ENCODE measurements at places on chromosomes 12 and 14.
A peak's percentile ranks its signal among the peaks of the same experiment; 100 is the strongest.

DNA sequence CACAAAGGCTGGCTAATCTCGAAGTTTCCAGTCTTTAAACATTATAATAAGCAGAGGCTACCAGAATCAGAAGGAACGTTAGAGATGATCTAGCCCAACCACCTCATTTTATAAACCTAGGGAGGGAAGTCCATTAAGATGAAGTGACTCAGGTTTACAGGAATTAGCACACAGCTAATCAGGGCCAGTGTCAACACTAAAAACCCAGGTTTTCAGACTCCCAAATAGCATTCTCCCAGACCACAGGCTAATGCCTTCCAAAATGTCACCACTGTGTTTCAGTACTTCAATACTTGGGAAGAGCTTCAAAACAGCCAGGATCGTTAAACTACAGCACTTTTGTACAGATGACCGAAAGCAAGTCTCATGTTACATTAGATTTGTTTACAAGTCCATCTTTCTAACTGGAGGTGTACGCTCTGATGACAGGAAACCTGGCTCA lies 89.2 kb downstream of the FOXN3 start:
- no peak for DNase-seq

DNA sequence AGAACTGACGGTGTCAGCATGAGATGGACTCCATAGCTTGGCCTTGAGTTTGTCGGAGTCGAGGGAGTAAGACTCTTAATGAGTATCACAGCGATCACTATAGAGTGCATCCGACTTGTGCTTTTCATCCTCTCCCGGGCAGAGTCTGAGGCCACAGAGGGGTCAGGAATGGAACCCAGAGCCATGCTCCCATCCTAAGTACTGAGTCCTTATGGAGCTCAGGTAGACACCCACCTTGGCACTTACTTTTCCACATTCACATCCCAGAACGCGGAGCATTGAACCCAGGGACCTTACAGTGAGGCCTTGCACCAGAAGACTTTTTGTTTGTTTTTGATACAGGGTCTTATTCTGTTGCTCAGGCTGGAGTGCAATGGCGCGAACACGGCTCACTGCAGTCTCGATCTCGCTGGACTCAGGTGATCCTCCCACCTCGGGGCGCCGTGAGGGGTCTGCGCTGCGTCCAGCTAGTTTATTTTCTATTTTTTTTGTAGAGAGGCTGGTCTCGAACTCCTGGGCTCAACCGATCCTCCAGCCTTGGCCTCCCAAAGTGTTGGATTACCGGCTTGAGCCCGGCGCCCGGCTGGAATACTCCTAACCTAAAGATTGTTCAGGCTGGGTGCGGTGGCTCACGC lies 719 bp upstream of the SRSF9 start:
- DNase-seq: no peak

- peak; percentile 93 for DNase-seq
Observed at GRCh38 chr12:131132118-131132892, 178.6 kb downstream of the ADGRD1 start.

- DNase-seq: no peak
Observed at GRCh38 chr12:49559011-49559675, 8.8 kb downstream of the MCRS1 start.

GRCh38 chr14:103141117-103141796 lies 18.0 kb downstream of the TNFAIP2 start:
- DNase-seq: no peak

- DNase-seq: no peak
Observed at GRCh38 chr12:79296133-79296532, 394.6 kb downstream of the PAWR start.

DNA sequence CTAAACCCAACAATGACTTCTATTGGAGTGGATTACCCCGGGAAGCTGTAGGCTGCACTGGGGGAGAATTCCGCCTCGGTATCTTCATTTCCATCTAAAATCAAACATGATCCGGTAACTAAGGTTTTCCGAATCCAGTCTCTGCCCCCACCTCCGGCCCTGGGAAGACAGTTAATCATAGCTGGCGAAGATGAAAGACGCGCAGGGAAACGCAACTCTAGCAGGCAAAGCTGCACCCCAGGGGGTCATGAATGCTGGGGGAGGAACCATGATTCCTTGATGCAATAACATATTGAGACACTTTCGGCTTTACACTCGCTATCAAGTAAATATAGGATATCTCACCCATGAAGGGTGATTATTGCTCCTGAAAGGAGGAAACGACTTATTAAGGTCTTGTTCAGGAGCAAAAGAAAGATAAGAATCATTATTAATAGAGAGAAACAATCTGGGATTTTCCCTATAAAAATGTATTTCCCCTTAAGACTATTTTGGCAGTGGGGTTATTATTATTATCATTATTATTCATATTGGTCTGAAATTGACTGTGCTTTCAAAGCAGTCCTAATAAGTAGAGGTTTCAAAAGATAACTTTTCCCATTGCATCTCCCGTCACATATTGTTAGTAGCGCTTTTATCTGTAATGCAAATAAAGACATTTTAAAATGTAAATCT lies 614.9 kb downstream of the VRK1 start:
- DNase-seq: no peak

DNA sequence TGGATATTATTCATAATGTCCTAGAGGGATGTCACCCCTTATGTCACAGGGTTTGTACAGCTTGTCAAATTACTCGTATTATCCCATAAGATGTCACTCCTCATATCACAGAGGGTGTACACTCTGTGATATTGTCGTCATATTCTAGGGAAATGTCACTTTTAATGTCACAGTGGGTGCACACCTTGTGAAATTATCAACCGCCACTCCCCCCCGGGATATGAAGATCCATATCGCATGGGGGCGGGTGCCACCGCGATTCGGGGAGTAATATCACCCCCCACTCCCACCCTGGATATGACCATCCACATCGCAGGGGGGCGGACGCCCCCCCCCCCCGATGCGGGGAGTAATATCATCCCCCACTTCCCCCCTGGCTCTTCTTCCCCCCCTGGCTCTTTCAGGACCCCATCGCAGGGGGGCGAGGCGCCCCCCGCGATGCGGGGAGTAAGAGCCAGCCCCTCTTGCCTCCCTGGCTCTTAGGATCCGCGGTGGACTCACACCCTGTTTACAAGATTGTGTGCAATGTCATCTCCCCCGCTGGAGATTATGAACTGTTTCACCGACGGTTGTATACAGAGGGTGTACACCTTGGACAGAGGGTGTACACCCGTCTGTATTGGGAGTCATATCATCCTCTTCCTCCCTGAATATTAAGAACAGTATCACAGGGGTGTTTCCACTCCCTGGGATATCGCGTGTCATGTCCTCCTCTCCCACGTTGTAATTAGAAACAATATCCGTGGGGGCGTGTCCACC lies 92.8 kb downstream of the FRMD6 start:
- no peak for DNase-seq

DNA sequence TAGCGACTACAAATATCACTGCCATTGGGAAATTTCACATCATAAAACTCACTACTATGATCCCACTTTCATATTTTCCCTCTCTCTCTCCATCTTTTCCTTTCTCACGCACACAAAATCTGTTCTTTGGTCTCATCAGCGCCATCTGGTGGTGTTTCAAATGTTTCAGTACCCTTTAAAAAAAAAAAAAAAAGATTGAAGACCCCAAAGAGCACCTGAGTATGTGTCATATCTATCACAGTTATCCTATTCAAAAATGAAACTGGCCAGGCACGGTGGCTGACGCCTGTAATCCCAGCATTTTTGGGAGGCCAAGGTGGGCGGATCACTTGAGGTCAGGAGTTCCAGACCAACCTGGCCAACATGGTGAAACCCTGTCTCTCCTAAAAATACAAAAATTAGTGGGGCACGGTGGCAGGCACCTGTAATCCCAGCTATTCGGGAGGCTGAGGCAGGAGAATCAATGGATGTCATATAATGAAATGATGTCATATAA lies 72.4 kb downstream of the TTC9 start:
- peak; percentile 68 for DNase-seq

- DNase-seq: no peak
Observed at GRCh38 chr12:94178882-94179281, 30.5 kb downstream of the PLXNC1 start.

- DNase-seq: no peak
Observed at GRCh38 chr14:90750701-90751100, 65.5 kb downstream of the TTC7B start.

DNA sequence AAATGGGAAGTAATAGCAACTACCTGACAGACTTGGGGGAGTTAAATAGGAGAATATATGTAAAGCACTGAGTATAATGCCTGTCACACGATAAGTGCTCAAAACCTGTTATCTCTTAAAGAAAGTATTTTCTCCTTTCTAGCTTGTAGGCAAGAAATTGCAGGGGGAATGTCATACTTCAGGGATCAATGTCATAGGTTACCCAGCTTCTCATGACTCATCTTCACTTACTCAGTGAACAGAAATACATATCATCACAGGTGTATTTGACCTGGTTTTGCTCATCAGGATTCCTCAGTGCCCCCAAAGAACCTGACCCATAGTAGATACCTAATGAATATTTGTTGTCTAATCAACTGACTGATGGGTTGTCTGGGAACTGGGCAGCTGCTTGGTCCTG lies 285.0 kb upstream of the ATP2B1 start:
- no peak for DNase-seq

- DNase-seq: no peak
Observed at GRCh38 chr12:62601765-62602164, 135.1 kb downstream of the MON2 start.

DNA sequence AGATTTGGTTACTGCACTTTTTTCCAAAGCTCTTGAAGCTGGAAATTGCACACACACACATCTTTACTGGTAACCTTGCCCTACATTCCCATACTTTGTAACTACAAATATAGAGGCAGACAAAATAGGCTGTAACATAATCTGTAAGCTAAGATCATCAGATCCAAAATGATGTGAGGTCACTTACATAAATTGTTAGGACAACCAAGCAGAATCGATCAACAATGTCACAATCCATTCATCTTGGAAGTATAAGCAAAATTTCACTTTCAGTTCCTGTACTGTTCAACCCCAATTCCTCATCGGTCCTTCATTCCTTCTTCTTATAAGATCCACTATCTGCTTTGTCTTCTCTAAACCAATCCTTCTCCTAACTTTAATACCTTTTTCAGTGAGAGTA lies 72.6 kb downstream of the EPS8 start:
- no peak for DNase-seq

GRCh38 chr14:31027847-31028246 lies 1.7 kb upstream of the STRN3 start:
- DNase-seq: no peak

- no peak for DNase-seq
Observed at GRCh38 chr12:20443792-20444191, 75.5 kb downstream of the PDE3A start.

DNA sequence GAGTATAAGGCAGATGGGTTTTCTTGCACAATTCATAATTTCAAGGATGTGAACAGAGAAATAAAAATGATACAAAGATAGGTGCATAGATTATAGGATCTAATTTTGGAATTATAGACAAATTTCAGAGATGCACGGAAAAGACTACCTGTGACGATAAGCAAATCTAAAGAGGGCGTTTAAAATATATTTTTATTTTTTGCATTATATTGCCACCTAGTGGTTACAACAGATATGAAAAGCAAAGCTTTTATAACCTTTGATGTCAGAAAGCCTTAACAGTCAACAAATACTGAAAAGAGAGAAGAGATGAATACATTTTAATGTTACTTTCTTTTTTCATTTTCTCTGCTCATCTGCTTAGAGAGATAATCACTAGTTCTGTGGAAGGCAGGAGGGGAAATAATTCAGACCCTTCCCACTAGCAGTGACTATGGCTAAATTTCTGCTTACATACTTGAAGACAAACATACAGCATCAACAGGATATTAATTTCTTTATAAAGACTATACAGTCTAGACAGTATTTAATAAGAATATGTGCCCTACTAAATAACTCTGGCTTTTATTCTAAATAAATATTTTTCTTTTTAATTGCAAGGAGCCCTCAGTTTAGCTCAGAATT lies 46.3 kb downstream of the NTS start:
- DNase-seq: no peak

DNA sequence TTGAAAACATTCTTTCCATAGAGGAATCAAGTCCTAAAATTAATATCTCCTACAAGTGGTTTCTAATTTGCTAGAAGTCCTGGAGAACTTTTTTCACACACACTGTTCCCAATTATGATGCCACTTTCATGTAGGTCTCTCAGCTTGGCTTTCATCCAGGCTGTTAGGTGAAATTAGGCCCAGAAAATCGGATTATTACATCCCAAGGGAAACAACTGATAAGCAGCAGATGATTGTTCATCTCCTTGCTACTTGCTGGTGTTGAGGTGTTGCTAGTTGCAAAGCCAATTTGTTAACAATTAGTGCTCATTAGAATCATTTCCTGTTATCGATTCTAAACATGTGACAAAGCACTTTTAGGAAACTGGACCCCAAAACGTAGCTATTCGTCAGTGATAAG lies 248.0 kb downstream of the PDZRN4 start:
- DNase-seq: no peak

DNA sequence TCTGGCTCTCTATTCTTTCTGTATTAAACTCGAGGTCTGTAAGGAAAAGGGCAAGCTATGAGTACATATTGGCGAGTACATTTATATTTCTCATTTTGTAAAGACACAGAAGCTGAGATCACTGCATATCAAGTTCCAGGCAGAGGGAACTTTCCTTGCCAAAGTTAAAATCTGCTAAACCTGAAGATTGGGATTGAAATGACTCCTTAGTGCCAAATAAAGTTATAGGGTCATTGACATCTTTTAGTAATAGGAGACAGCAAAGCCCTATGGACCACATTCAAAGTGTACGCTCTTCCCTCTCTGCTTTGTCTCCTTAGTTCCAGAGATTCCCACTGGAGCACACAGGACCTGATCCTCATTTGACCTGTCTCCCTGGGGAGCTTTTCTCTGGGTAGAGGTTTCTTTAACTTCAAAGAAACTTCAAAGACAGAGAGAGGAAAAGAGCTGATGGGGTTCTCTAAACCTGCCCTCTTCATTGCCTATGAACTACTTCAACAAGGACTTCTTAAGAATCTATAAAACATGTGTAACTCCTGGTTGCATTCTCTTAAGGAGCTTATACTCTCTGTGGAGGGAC lies 42.6 kb upstream of the PTPRR start:
- no peak for DNase-seq

DNA sequence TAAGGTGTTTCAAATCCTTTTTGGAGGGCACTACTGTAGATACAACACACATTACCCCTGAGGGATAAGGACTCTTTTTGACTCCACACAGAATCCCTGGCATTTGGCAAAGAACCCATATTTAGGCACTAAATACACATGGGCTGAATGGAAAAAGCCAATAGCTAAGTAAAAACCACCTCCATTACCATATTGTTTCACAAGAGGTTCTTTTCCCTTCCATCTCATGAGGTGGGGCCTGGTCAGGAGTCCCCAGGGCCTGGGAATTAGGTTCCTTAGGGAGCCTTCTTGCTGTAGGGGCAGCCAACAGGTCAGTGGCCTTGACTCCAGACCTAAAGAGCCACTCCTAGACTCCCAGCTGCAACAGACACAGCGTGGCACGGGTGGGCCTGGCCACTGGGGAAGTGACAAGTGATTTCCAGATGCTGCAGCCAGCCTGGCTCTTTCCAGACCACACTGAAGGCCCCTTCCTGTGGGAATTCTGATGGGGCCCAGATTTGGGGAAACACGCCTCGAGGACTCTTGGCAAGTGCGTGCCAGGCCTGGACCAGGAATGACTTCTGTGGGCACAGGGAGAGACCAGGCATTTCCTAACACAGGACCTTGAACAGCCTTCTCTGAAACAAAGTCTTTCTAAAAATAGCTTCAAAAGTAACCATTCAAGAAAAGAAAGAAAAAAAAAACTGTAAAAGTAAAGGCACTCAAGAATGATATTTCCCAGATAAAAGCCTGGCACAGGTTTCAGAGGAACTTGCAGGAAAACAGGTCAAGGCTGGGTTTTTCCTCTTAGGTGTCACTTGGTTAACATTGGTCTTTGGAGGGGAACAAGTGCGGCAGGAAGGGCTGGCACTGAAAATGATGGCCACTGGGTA lies 18.1 kb downstream of the SSH1 start:
- DNase-seq: no peak

- DNase-seq: no peak
Observed at GRCh38 chr12:124411953-124412645, 117.2 kb downstream of the RFLNA start.
